ENCODE measurements at places on chromosomes 3 and 15. TPM values are rescaled to one million over a fixed set of nuclear protein-coding genes. Genes with fewer than 3 reads are reported as not detected.

Gene C3orf85
- total RNA-seq: not detected

Gene RETNLB
- not detected for total RNA-seq

Gene CPLX3
- not detected for total RNA-seq

Gene FBXW12
- not detected for total RNA-seq

Gene TUSC7
- total RNA-seq: not detected

Gene ACTC1
- total RNA-seq: not detected

Gene COLQ
- 0.46 TPM for total RNA-seq

Gene CPNE4
- total RNA-seq: not detected

Gene ESYT3
- 0.28 TPM for total RNA-seq

Gene ARGFX
- not detected for total RNA-seq

Gene LMOD3
- total RNA-seq: 0.14 TPM

Gene CKMT1B
- not detected for total RNA-seq

Gene SLC25A20
- 19.5 TPM for total RNA-seq

Gene NSMCE3
- total RNA-seq: 11.6 TPM

Gene ITGB5
- total RNA-seq: 358 TPM

Gene CCR8
- total RNA-seq: not detected

Gene ALDH1A3
- total RNA-seq: 51.5 TPM

Gene CYP19A1
- 4.0 TPM for total RNA-seq

Gene GP9
- not detected for total RNA-seq

Gene CCDC13
- total RNA-seq: 1.1 TPM

Gene TGFBR2
- total RNA-seq: 179 TPM

Gene SMCO1
- not detected for total RNA-seq

Gene ACSBG1
- total RNA-seq: not detected

Gene GPR160
- total RNA-seq: 0.28 TPM

Gene GAP43
- 0.14 TPM for total RNA-seq

Gene TEX264
- total RNA-seq: 50.9 TPM

Gene SKOR1
- 0.09 TPM for total RNA-seq

Gene RPL32
- 2,795 TPM for total RNA-seq

Gene FBXL22
- 1.4 TPM for total RNA-seq

Gene SLC28A1
- total RNA-seq: not detected

Gene CLSTN2
- total RNA-seq: 0.14 TPM

Gene C2CD4A
- not detected for total RNA-seq

Gene SLC22A13
- total RNA-seq: 0.28 TPM

Gene DZIP3
- total RNA-seq: 14.2 TPM

Gene CEP19
- total RNA-seq: 4.3 TPM

Gene CHRNA5
- 0.14 TPM for total RNA-seq

Gene P3H2
- 11.1 TPM for total RNA-seq

Gene ACTL6A
- 36.7 TPM for total RNA-seq

Gene RHOV
- under 0.01 TPM for total RNA-seq

Gene LRRC49
- 12.9 TPM for total RNA-seq

Gene ENTPD3
- 0.14 TPM for total RNA-seq

Gene MGLL
- 10.9 TPM for total RNA-seq

Gene DUOX1
- under 0.01 TPM for total RNA-seq

Gene PLSCR5
- total RNA-seq: not detected

Gene SAMD7
- not detected for total RNA-seq

Gene OXTR
- total RNA-seq: 0.57 TPM

Gene SLC2A2
- total RNA-seq: 0.09 TPM

Gene CFAP91
- 0.18 TPM for total RNA-seq

Gene ADGRG7
- total RNA-seq: not detected

Gene CNTN6
- 0.18 TPM for total RNA-seq

Gene APOD
- 0.43 TPM for total RNA-seq

Gene CHL1
- 2.6 TPM for total RNA-seq

Gene LRTM1
- total RNA-seq: not detected

Gene PSTPIP1
- not detected for total RNA-seq
